ENCODE measurements at places on chromosomes 11 and 22.

GRCh38 chr11:130022799-130023198 lies 20.2 kb upstream of the PRDM10 start:
- no peak for DNase-seq

DNA sequence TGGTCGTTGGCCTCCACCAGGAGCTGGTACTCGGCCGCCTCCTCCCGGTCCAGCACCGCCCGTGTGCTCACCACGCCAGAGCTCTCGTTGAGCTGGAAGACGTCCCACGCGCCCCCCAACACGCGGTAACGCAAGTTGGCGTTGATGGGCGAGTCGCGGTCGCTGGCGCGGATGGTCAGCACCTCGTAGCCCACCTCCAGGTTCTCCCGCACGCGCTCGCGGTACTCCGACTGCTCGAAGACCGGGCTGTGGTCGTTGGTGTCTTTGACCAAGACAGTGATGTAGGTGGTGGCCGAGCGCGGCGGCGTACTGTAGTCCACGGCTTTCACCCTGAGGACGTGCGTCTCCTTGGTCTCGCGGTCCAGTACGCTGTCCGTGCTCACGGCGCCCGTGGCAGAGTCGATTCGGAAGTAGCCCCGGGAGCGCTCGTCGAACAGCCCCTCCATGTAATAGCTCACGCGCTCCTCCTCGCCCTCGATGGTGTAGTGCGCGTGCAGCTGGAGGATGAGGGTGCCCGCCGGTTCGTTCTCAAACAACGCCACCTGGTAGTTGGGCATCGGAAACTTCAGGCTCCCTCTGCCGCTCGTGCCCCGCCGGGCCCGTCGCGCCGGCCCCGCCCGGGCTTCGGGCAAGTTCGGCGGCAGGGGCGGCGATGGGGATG lies 1.4 kb downstream of the CELSR1 start:
- DNase-seq, result no peak

DNA sequence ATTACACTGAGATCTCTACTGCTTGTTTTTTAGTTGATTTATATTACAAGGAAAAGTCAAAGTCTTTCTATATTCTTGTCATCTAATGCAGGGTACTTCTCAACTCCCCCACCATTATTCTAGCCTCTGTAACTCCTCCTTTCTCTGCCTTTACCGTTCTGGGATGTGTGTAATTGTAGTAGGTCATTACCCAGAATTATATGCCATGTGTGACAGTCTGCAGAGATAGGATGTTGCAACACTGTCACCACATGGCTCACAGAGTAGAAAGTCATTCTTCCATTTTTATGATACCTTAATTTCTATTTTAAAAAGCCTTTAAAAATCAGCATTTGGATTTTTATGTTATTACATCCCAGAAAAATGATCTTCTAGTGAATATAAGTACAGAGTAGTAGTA lies 32.7 kb downstream of the ZNF143 start:
- no peak for DNase-seq

GRCh38 chr11:3950996-3951660 lies 95.7 kb downstream of the STIM1 start:
- no peak for DNase-seq

DNA sequence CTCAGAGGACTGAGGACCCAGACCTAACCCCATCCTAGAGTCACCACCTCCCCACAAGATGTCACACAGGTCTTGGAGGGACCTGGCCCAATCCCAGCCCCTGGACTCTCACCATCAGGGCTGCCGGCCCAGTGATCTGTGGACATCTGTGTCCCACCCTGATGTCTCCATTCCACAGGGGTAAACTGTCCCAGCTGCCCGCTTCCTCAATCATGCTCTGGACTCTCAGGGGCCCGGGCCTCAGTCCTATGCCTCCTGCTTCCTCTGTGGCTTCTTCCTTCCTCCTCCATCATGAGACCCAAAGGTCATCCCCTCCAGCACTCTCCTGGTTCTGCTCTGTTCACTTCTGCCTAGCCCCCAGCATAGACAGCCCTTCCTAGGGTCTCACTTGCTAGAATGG lies 32.2 kb downstream of the ARAP1 start:
- DNase-seq, result no peak

- no peak for DNase-seq
Observed at GRCh38 chr11:2115308-2115707, 23.9 kb downstream of the IGF2 start.

GRCh38 chr11:133911171-133911570 lies 45.6 kb downstream of the IGSF9B start:
- no peak for DNase-seq

DNA sequence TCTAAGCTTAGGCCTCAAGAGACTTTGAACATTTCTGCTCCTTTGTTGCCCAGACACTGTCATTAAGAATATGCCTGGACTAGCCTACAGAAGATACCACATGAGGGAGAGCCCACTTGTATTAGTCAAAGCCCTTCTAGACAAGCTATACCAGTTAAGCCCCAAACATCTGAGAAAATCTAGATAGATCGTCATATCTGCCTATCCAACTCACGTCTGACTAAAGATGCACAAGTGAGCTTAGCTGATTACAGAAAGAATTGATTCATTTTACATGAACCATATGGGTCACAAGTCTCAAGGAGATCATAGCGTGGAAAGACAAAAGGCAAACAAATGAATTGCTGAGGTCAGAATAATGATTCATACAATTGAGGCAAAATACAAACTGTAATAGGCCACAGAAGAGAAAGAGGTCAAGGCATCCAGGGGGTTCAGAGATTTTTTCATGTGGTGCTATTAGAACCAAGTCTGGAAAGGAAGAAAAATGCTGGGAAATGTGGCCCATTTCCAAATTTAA lies 1155.5 kb upstream of the TENM4 start:
- no peak for DNase-seq

- DNase-seq, result no peak
Observed at GRCh38 chr11:88439356-88439755, 101.8 kb upstream of the CTSC start.

DNA sequence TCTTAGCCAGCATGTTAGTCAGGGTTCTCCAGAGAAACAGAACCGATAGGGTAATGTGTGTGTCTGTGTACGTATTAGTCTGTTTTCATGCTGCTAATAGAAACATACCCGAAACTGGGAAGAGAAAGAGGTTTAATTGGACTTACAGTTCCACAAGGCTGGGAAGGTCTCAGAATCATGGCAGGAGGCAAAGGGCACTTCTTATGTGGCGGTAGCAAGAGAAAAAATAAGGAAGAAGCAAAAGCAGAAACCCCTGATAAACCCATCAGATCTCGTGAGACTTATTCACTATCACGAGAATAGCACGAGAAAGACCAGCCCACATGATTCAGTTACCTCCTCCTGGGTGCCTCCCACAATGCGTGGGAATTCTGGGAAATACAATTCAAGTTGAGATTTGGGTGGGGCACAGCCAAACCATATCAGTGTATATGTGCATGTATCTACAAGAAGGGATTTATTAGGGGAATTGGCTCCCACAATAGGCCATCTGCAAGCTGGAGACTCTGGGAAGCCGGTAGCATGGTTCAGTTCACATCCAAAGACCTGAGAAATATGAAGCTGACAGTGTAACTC lies 173.7 kb upstream of the NECTIN1 start:
- no peak for DNase-seq

GRCh38 chr11:114251815-114252337 lies 44.3 kb upstream of the NNMT start:
- DNase-seq, result no peak

DNA sequence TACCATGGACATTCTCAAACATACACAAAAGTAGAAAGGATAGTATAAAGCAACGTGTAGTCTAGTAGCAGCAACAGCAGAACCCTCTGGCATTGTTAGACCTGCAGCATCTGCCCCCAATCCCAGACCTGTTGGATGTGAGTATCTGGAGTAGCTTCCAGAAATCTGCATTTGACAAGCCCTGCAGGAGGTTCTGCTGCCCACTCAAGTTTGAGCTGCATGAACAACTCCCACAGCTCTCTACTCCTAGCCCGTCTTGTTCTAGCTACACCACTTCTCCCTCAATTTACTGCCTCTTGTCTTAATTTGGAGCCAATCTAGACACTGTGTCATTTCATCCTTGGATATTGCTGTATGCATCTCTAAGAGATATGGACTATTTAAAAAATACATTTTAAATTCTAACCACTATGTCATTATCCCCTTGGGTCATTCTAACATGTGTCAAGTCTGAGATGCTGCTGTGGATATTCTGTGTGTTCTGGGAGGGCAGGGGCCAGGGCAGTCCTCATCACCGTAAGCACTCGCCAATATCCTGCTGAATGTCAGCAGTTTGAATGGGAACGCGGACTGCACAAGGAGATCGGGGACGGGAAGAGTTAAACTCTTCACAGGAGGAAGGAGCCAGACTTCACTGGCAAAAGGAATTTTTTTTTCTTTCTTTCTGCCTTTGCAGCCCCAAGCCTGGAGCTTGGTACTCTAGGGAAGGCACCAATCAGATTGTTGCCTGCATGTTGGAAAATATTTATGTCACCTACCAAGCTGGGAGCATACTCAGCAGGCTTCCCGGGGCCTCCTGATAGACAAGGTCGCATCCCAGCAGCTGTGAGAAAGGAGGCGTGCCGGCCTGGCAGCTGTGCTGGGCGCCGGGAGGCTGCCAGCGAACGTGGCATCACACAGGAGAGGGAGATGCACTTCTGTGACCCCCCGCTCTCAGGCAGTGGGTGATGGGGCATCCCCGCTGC lies 429.0 kb downstream of the MIAT start:
- DNase-seq, result no peak

GRCh38 chr22:33492210-33492651 lies 428.0 kb downstream of the LARGE1 start:
- DNase-seq, result no peak

GRCh38 chr22:30386960-30387827 lies at the start of gene RNF215:
RNF215 (minus strand) TSS chr22:30387411; CDS start chr22:30387313, 98 bp downstream.
- peak; percentile 67 for DNase-seq

GRCh38 chr22:43620197-43620596 lies 191.9 kb downstream of the EFCAB6 start:
- no peak for DNase-seq

DNA sequence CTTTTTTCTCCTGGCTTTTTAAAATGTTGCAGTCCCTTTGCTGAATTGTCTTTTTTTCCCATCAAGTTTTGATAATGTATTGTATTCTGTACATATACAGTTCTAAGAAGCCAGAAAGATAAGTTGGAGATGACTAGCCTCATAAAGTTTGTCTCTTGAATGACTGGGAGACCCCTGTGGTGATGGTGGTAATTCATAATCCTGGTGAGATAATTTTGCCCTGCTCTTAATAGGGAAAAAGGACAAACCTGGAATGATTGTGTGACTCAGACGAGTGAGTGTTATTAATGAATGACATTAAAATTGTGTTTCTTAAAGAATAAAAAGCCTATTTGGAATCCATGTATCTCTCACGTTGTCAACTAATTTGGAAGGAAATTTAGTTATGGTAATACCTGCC lies 1.2 kb downstream of the HIKESHI start:
- DNase-seq, result no peak

GRCh38 chr22:35212996-35213395 lies 44.3 kb upstream of the HMGXB4 start:
- DNase-seq, result no peak

DNA sequence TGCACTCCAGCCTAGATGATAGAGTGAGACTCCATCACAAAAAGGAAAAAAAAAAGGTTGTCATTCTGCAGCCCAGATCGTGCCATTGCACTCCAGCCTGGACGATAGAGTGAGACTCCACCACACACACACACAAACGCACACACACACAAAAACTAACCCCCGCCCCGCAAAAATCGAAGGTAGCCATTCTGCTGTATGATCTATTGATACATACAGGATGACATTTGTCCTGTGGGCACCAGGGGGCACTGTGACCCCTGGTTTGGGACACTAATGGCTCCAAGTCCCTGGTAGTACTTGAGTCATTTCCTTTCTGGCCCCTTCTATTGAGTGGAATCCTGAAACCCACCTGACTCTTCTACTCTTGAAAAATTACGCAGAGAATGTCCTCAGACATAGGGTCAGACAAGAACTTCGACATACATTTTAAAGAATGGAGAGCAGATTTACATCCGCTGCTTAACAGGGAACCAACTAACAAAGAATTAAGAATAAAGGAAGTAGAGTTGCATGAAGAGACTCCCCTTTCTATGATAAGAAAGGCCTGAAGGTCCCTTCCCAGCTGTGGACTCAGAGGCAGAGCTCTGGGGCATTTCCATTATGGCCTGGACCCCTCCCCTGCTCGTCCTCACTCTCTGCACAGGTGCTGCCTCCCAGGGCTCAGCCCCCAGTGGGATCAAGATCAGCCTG lies 35.0 kb upstream of the PRAME start:
- peak; percentile 21 for DNase-seq

- peak; percentile 49 for DNase-seq
Observed at GRCh38 chr11:108593214-108593922, at the start of gene EXPH5. EXPH5 (minus strand) TSS chr11:108593768; CDS start chr11:108593536, 232 bp downstream.

- no peak for DNase-seq
Observed at GRCh38 chr22:44554411-44554810, 56.4 kb upstream of the RTL6 start.

DNA sequence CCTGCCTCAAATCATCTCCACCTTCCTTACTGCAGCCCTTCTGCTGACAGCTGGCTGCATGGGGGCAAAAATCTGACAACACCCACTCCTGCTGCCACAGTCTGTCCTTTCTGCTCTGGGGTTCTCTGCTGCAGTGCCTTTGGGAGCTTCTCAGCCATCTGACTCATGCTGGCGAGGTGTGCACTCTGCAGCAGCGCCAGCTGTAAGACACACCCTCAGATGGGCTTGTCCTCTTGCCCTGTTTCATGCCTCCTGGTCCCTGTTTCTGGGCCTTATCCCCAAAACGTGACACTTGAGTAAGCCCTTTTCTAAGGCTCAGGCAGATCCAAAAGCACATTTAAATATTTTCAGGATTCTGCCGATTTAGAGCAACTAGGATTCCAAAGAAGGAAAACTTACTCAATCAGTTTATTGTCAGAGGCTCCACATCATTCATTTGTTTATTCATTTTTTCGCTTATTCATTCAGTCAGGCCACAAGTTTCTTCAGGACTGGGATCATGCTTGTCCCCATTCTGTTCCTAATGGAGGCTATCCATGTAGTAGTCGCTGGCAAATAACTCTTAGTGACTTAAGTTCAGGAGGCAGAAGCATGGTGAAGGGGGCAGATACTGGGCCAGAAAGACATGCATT lies 60.2 kb downstream of the SMIM38 start:
- no peak for DNase-seq

- DNase-seq, result no peak
Observed at GRCh38 chr22:39574779-39575551, 4.4 kb downstream of the CACNA1I start.

DNA sequence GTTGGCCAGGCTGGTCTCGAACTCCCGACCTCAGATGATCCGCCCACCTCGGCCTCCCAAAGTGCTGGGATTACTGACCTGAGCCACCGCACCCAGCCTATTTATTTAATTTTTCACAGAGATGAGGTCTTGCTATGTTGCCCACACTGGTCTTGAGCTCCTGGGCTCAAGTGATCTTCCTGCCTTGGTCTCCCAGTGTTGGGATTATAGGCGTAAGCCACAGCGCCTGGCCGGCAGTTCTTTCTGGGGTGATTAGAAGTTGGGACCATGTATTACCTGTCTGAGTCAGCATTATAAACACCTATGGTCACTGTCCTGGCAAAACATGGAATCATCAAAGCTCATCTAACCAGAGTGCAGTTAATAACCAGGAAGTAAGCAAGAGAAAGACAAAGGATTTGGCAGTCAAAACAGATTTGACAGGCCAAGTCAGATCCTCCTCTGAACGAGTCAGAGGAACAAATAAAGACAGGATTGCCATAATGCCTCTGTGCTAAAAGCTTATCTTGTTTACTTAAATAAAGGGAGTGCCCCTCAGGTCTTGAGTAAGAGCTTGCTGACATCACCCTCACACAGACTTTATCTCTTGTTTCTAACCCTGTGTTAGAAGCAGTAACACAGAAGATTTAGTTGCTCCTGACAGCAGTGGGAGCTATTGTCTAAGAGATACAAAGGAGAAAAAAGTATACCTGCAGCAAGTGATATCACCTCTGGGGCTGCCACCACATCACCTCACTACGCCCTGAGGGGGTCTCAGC lies 3.7 kb downstream of the SERPIND1 start:
- no peak for DNase-seq
